ENCODE measurements at places on chromosomes 1 and 21. TPM values are rescaled to one million over a fixed set of nuclear protein-coding genes. Genes with fewer than 3 reads are reported as not detected.

GRCh38 chr1:179229214-179230140 lies at the start of gene ABL2:
TSS of gene ABL2 (minus strand) at chr1:179229677. CDS start at chr1:179229397, 280 bp downstream.
- DNase-seq = peak; percentile 58

GRCh38 chr1:160638926-160639325 lies 7.9 kb downstream of the SLAMF1 start:
- no peak for DNase-seq

GRCh38 chr1:95547005-95547404 lies 313.0 kb downstream of the RWDD3 start:
- peak; percentile 6 for DNase-seq

The E2F2 gene
- total RNA-seq = 5.1 TPM

- no peak for DNase-seq
Measured at GRCh38 chr1:118334506-118334905, 149.5 kb upstream of the SPAG17 start.

DNA sequence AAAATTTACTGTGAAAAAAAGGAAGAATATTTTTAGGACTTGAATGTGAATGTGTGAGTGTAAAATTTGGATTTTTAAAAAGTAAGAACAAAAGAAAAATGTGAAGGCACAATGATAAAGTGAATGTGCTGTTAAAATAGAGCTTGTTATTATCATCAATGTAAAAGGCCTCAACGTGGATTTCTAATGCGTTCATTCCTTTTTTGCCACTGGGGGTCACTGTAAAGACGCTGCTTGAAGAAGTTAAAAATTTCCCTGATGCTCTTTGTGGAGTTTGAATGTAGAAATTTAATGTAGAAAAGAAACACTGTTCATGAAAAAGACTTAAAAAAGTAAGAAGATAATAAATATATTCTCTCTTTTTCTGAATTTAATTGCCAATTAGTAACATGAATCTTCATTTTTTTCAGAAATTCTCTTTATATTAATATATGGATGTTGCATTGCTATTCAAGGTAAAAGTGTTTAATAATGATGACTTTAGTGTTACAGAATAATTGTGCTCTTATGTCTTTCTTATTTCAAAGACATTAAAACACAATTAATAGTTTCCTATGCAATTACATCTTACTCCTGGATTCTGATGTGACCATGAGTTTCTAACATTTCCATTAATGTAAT lies 161.5 kb downstream of the DNM3 start:
- DNase-seq = peak; percentile 83

The EXO1 gene
- total RNA-seq = 1.2 TPM

All from umbilical cord (tissue), 2 donors.